ENCODE measurements at places on chromosomes 5 and 9.

- peak; percentile 77 for DNase-seq
These were observed 13.5 kb downstream of the IL12B start for GRCh38 chr5:159316519-159317383.

DNA sequence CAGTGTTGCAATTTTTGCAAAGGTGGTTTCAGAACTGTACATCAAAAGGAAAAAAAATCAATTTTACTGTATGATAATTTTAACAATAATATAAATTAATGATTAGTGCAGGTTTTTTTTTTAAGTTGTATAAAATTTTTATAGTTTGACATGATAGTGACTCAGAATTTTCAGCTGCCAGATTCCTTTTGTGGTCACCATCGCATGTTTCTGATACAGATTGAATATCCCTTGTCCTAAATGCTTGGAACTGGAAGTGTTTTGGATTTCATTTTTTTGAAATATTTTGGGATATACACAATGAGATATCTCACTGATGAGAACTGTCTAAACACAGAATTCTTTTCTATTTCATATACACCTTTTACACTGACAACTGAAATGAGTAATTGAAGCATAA lies 361.3 kb downstream of the RAB3C start:
- no peak for DNase-seq

- peak; percentile 83 for DNase-seq
These were observed 1.9 kb upstream of the PJA2 start for GRCh38 chr5:109411627-109412026.

- peak; percentile 60 for DNase-seq
These were observed 15.0 kb upstream of the PFDN1 start for GRCh38 chr5:140317859-140318258.

All from MCF 10A (cell line).